ENCODE measurements at places on chromosomes 5 and 9.

- DNase-seq = no peak
These were observed 156.9 kb upstream of the FST start for GRCh38 chr5:53323511-53323910.

DNA sequence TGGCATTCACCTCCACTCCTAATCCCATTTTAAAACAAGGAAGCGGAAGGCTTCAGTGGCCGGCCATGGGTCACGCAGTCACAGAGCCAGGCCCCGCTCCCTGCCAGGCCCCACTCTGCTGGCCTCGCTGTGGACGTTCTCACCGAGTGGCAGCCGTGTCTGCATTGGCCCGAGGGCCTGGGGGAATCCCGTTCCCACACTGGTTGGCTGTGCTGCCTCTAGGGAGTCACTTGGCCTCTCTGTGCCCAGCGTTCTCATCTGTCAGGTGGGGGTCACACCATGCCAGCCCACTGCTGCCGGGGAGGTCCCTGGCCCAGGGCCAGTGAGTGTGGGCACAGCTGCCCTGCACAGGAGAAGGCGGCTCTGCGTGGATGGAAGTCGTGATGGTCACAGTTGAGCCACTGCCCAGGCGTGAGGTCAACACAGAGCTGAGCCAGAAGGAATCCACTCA, 13.4 kb upstream of the SLC9A3 start:
- DNase-seq = no peak

GRCh38 chr5:127024821-127025220, 5.5 kb downstream of the MARCHF3 start:
- no peak for DNase-seq

GRCh38 chr9:121658166-121658565, 6.7 kb downstream of the DAB2IP start:
- no peak for DNase-seq

DNA sequence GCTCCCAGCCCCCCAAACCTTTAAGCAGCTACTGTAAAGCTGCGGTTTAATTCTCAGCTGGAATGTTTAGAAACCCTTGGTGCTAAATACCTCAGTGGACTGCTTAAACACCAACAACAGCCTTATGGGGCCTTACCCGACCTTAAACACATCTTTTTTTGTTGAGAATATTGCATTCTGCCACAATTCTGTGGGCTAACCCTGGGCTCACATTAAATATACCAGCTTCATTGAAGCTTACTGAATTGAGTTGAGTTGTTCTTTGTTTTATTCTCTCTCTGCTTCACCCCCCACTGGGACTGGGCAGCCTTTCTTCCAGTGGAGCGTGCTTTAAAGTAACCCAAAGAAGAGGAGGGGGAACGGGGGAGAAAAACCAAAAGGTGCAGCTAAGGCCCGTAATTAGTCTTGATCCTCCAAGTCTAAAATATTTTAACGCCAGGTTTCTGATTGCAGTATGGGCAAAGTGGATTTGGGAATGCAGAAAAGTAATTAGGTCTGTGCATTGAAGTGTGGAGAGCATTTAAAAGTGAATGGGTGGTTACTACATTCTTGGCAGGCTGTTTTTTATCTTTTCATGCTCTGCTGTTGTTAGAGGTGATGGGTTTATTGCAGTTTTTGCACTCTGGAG, 281.2 kb downstream of the NR2F1-AS1 start:
- no peak for DNase-seq

DNA sequence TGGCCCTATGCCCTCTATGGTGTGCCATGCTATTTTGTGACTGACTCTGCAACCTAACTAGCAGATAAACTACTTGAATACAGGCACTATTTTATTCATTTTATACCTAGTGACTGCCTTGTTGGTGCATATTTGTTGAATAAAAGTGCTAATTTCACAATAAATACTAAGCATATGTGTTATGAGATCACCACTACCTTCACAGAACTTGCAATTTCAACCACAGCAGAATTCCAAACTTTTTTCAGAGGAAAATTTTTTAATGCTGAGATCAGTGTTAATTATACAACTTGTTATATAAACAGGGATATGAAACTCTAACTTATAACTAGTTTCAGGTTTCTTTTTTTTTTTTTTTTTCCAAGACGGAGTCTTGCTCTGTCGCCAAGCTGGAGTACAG, 94.8 kb downstream of the NR3C1 start:
- no peak for DNase-seq

GRCh38 chr9:116300360-116300870, 146.8 kb downstream of the PAPPA start:
- no peak for DNase-seq

DNA sequence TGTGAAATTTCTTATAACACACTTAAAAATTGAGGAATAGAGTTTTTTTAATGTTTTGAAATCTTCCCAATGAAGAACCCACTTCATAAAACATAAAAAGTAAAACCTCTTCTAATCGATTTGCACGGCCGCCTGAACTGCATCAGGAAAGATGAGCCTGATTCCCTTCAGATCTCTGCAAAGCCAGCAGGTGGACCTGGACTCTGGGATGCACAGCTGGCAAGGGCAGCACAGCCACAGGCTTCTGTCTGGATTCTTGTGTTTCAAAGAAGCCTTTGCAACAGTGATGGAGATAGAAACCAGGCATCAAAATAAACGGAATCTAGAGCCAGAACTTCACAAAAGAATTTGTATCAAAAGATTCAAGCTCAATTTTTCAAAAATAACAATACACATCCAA, 36.0 kb upstream of the SPATA31C2 start:
- DNase-seq = no peak

GRCh38 chr5:38426490-38426889, 130.0 kb downstream of the LIFR start:
- no peak for DNase-seq

- DNase-seq = no peak
These were observed 132.8 kb downstream of the RASEF start for GRCh38 chr9:82930116-82930515.

DNA sequence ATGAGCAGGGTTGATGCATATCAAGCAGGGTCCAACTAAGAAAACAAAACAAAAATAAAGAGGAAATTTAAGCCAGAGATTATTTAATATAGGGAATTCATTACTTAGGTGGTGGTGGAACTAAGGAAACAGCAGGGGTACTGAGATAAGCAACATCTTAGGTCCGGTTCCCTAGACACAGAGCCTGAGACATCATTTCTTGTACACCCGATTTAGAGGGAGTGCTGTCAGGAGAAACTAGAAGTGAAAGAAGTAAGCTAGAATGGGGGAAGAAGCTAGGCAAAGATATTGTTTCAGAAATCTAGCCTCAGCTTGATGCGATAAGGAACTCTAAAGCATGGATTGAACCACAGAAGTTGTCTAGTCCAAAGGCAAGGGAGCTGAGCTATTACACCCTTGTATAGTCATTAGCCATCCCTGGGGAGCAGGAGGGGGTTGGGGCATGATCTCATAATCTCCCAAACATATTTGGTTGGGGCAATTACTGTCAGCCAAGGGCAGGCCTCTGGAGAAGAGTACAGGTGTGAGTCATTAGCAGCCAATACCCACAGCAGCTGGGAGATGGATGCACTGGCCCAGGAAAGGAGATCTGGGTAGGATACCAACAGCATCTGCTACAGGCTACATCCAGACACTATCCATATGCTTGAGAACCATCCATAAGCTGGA, 194.5 kb downstream of the ARL15 start:
- no peak for DNase-seq

DNA sequence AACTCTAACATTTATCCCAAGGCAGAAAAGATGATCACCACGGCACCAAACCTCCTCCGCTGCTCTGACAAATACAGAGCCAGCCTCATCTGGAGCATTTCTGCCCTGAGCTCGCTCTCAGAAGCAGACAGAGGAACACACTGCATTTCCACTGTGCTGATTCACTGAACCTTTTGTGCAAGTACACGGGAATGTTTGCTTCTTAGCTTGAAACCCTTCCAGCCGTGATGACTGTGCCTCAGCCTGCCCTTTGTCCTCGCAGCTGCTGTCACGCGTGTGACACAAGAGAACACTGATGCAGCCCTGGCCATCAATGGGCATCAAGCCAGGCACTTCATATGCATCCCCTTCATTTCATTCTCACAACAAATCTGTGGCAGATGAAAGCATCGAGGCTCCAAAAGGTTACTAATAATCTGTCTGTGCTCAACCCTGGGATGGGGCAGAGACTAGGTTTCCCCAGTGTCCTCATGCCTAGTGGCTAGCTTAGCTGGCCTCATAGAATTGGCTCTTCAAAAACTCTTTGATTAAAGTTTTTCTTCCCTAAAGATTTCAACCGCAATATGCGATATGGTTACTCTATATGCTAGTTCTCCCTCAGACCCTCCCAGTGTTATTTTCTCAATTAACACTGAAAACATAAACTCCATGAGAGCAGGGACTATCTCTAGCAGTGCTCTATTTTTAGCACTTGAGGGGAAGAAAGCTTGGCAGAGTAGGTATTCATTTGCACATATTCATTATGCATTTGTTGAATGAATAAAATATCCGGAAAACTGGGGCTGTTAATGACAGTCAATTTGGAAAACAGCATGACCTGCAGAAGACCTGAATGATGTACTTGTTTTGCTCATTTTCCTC, 7.3 kb downstream of the CDC14B start:
- no peak for DNase-seq

- no peak for DNase-seq
These were observed 65.1 kb upstream of the IQGAP2 start for GRCh38 chr5:76337953-76338451.

GRCh38 chr5:109354761-109355160, 55.0 kb downstream of the PJA2 start:
- no peak for DNase-seq

GRCh38 chr5:93791518-93791972, 50.1 kb upstream of the POU5F2 start:
- no peak for DNase-seq

DNA sequence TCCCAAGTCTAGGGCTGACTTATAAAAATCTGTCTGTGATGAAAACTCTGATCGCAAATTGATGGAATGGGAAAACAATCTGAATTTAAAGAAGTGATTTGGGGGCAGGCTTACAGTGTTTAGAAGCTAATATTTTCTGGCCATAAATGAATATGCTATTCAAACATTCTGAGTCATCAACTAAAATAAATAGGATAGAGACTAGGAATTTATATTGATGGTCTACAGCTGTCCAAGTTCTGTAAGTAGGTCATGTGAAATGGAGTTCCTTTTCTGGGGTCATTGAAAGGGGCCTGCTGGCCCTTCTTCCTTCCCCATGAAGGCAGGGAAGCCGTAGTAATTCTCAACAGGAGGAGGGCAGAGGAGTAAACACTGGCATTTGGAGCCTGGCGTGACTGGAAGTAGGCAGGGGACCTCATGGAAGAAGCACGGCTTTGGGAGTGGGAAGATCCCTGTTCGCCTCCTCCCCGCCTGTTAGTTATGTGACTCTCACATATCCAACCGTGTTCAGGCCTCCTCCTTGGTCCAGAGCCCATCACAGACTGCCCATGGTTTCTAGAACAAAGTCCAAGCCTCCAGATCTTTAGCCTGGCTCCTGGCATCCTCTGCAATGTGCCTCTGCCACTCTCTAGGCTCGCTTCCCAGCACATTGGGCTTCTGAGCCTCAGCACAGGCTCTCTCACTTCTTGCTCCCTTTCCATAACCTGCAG, 31.7 kb downstream of the ALG2 start:
- DNase-seq = no peak

- DNase-seq = no peak
These were observed 41.5 kb downstream of the PIP5K1B start for GRCh38 chr9:68746525-68746924.

DNA sequence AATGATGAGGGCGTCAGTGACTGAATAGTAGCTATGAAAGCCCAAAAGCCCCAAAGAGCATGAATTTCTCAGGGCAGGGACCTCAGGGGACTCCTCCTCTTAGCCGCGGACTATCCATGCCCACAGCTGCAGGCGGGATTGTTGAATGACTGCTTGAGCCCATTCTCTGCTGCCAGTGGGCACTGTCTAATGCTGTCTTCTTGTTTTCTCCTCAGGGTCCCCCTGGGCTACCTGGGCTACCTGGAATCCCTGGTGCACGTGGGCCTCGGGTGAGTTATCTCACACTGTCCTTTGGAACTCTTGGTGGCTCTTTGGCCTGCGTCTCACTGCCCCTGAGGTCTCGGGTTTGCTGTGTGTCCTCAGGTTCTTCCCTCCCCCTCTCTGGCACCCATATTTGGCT, 22.7 kb downstream of the COL27A1 start:
- no peak for DNase-seq

- no peak for DNase-seq
These were observed 315 bp upstream of the GPR150 start for GRCh38 chr5:95619514-95620029.

DNA sequence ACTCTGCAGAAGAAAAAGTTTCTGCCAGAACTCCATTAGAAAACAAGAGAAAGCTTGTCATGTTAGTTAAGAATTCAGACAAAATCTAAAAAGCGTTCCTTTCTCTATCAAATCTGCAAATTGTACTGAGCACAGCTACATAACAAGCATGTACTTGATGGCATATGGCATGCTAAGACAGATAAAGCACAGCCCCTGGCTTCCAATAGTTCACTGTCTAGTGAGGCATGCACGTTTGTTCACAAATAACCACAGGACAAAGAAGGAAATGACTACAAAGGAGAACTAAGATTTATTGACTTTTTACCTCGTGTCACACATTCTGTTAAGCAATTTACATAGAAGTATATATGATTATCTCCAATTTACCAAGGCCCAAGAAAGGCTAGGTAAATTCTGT, 518.2 kb upstream of the TLE4 start:
- DNase-seq = no peak

GRCh38 chr5:180074462-180074861, 2.9 kb upstream of the RNF130 start:
- no peak for DNase-seq

DNA sequence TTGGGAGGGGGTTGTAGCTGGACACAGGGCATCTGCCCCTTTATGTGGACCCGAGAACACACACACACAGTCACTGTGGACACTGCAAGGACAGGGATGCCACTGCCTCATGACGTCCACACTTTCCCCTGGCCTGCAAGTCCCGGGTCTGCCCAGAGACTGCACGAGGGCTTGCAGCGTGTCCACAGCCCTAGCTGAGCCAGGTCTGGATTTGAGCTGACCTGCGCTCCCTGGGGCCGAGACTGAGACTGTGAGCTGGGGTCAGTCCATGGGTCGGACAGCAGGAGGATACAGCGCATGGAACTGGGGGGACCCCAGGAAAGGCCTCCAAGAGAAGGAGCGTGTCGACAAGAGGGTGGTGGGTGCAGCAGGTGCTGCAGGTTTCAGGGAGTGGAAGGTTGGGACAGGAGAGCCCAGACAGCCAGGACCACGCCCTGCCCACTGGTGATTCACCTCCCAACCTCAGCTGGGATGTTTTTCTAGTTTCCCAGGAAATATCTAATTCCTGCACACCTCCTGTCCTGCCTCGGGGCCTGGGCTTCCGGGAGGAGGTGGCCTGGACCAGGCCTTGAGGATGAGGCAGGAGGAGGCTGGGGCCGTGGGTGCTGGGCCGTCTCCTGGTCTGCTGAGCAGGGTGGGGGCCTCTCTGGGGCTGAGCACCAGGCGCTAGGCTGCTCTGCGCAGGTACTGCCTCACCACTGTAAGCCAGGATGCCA, 806 bp upstream of the RNF224 start:
- no peak for DNase-seq

GRCh38 chr5:60977956-60978737, 33.1 kb downstream of the NDUFAF2 start:
- DNase-seq = no peak

- DNase-seq = peak; percentile 97
These were observed 47.6 kb downstream of the PDCD1LG2 start for GRCh38 chr9:5557606-5558587.

GRCh38 chr9:9585920-9586319, 1026.9 kb downstream of the PTPRD start:
- DNase-seq = no peak
